ENCODE measurements at places on chromosomes 3 and 15.
A peak's percentile ranks its signal among the peaks of the same experiment; 100 is the strongest.

- no peak for DNase-seq
Measured at GRCh38 chr3:125236331-125236903, 23.9 kb upstream of the SLC12A8 start.

DNA sequence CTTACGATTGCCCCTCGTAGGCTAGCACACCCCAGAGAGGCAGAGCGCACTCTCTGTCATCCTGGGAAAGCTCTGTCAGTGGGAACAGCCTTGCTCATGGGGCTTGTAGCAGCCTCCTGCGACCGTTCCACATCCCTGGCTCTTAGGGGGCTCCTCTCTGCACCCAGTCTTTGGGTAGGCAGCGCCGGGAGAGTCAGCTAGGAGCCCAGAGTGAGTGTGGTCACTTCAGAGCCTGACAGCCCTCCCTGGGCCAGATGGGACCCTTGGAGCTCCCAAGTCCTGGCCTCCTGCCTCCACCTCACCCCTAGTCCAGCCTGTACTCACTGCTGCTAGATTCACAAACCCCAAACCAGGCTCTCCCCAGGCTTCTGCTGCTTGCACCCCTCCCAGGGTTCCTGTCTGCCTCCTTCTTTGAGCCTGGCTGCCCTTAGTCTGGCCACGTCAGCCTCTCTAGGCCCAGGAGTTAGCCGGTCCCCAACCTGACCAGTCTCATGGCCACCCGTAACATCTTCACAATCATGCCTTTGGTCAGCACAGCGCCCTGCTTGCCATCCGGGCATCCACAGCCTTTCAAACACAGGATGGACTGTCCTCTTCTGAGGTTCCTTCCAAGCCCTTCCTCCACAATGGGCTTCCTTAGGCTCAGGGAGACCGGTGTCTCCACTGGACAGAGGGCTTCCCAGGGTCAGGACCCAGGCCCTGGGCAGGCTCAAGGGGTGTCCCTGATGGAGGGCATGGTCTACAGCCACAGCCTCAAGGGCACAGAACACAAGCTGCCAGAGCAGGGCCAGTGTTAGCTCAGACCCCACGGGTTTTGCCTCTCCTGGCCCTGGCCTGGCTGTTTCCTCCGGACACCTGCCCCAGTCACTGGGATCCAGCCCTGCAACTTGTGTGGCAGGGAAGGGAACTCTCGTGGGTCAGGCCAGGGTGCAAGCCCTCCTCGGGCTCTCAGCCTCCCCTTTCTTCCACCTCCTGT, 4.6 kb downstream of the ACSBG1 start:
- DNase-seq = no peak

DNA sequence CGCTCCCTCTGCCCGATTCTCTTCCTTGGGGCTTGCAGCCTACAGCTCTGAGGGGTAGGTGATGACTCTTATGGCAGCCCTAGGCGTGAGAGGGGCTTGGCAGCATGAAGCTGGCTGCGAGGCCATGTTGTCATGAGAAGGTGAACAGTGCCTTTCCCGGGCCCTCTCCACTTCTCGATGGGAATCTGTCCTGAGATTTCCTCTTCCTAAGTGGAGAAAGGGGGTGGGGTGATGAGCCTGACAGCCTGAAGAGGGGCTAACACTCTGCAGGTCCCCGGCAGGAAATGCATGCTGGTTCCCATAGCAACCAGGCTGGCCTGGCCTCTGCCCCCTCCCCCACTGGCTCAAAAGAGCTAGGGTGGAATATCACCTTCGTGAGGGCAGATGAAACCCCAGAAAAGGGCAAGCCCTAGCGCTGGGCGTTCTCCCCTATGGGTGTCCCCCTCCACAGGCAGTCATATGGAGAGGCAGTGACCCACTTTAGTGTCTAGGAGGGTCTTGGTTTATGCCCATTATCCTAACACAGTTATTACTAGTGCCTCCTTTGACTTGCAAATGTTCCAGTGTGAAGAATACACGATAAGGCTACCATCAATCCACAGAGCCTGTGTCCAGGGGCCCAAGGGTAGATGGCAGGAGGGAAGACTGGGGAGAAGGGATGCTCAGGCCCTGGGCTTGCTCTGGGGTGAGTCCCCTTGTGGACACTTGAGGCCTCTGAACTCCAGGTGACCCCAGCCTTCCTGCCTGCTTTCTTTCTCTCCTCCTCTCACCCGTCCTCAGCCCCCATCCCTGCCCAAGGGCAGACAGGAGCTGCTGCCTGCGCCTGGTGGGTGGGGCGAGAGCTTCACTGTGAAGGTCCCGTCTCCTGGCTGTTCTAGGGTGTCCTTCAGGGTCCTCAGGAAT, 13.2 kb downstream of the EPHB3 start:
- peak; percentile 62 for DNase-seq

DNA sequence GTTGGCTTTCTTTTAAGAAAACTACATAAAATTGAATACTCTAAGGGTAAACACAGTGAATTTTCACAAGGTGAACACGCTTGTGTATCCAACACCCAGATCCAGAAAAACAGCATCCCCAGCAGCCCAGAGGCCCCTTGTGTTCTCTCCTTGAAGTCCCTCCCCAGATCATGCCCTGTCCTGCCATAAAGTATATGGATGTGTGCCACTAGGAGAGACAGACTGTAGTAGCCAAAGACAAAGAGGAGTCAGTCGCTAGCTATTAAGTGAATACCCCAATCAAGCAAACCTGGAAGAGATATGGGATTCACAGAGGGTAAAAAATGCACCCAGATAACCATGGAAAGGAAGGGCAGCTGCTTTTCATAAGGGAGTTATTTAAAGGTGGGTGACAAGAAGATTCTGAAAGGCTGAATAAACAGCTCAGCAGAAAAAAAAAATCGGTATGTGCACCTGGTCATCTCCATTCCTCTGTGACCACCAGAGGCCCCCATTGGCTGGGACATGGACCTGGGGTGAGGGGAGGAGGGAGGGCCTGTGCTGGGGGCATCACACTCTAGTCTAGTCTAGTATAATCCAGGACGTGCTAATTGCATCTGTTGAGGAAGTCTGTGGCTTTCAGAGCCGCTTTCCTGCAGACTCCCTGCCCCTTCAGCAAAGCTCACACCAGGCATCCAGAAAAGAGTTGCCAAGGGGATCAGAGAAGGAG, 167.3 kb upstream of the NDN start:
- DNase-seq = no peak

- DNase-seq = no peak
Measured at GRCh38 chr3:170043506-170043905, 5.7 kb downstream of the GPR160 start.

DNA sequence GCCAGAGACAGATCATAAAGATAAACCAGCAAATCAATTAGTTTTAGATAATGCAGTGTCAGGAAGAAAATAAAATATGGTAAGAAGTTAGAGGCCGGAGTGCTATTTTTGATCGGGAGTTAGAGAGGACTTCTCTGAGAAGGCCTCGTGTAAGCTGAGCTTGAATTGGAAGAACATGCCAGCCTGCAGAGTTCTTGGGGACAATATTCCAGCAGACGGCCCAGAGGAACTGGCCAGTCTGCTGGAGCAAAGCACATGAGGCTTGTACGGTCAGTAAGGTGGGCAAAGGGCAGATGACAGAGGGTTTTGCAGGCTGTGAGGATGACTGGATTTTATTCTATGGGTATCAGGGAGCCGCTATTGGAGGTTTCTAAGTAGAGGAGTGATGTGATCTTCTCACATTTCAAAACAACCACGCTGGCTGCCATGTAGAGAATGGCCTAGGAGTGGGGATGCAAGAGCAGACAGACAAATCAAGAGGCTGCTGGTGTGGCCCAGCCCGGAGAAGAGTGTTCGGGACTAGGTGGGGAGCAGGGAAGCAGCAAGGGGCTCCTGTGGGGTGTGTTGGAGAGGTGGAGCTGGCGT, 84.0 kb downstream of the HES1 start:
- DNase-seq = no peak

DNA sequence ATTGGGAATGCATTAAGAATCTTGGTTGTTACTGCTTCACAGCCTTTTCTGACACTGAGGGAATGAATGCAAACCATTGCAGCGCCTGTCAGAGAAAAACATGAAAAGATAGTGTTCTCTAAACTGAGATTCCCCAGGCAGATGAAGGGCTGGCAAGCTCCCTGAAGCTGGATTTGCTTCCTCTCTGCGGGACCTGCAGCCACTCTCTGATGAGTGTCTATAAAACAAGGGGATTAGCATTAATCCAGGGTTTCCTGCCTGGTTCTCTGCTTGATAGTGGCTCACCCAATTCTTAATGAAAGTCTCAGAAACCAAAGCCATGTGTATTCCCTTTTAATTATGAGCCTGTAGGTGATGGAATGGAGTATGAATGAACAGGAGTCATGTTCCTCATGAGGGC, 344.3 kb upstream of the UMPS start:
- no peak for DNase-seq

DNA sequence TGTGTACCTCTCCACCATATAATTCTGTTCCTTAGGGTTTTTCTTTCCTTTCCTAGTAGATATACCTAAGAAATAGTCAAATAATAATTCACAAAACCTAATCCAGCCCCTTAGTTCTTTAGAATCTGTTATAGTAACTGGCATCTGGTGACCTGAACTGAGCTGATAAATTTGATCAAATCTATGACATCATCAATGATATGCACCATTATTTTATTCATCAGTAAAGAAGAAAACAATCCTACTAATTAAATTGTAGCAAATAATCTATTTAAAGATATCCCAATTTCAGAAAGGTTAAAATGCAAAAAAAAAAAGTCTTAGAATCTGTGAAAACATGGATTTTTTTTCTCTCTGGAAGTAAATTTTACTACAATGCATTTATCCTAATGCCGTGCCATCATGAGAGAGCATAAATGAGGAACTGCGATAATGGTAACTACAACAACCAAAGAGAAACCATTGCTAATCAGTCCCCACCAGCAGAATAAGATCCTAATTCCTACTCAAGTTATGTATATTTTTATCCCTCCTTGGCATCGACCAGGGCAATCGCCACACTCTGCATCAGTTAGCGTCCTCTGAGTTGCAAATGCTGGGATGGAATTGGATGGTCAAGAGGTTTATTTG, 6.6 kb upstream of the MNS1 start:
- DNase-seq = no peak

DNA sequence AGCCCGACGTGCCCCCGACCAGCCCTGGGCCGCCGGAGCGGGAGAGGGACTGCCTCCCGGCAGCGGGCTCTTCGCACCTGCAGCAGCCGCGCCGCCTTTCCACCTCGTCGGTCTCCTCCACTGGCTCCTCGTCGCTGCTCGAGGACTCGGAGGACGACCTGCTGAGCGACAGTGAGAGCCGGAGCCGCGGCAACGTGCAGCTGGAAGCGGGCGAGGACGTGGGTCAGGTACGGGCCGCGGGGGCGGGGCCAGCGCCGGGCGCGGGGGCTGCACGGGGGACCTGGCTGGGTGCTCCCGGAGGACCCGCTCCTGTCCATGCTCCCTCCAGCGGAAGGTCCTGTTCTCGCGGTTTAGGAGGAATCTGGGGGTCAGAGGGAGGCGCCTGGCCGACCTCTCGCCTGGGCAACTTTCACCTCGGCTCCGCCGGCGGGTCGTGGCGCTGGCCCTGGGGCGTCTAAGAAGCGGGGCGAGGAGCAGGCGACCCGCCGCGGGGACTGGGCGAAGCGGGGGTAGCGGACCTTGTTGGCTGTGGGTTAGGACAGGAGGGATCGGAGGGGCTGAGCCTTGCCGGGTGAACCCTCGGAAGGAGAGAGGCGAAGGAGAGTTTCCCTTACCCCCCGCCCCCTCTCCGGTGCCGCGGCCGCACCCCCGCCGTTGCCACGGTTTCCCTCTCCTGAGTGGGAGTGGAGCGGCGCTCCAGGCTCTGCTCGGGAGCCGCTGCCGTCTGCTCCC, 682 bp downstream of the ITPKA start:
- DNase-seq = peak; percentile 33

DNA sequence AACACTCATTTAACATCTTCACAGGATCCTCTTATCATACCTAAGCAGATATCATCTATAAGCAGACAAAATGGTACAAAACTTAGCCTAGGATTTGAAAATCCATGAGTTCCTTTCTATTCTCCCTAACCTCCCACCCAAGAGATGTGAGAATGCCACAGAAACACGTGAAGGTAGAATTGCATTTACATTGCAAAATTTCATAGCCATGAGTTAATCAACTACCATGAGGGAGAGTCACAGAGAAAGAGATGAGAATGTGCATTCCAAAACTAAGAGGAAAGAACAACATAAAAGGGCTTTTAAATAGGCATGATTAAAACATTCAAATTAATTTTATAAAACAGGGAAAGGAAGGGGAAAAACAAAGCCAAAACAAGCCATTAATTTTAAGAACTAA, 806.2 kb downstream of the NTRK3 start:
- DNase-seq = no peak

- no peak for DNase-seq
Measured at GRCh38 chr15:95644100-95644875, 686.2 kb upstream of the NR2F2 start.

DNA sequence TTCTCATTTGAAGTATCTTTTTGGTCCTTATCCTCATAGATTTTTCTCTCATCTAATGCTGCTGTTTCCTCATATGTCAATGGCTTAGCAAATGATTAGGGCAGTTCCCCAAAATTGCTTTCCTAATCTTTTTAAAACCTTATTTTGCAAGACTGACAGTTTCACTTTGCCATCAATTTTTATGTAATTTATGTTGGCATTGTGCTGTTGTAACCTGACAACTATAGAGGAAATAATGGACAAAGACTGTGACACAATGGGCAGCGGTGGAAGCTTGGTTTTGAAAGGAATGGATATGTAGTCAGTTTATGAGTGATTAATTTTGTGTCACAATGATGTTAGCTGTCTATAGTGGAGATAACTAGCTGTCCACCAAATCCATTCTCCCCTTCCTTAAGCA, 10.6 kb upstream of the SH3BP5 start:
- DNase-seq = no peak

DNA sequence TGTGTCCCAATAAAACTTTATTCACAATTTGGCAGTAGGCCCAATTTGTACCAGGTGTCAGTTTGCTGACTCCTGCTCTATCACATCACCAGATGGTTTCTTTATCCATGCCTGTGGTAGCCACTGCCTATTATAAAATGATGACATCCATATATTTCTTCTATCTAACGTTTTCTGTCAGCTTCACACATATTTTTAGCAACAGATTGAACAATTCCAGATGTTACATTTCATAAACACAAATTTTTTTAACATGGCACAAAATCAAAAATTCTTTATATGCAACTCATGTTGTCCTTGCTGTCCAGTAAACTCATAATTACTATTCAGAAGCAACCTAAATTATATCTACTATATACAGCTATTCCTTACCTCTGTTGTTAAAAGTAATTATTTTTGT, 1371.6 kb downstream of the NSUN3 start:
- DNase-seq = no peak
